Stimulated activated CD8-positive, alpha-beta memory T cell treated with anti-CD3 and anti-CD28 coated beads, Interleukin-4, amount 100 ng/mL, for 4 hours (primary cell): ENCODE measurements at places on chromosomes 11 and 22.

- DNase-seq: no peak
Observed at GRCh38 chr11:120546312-120547205, 35.0 kb downstream of the GRIK4 start.

DNA sequence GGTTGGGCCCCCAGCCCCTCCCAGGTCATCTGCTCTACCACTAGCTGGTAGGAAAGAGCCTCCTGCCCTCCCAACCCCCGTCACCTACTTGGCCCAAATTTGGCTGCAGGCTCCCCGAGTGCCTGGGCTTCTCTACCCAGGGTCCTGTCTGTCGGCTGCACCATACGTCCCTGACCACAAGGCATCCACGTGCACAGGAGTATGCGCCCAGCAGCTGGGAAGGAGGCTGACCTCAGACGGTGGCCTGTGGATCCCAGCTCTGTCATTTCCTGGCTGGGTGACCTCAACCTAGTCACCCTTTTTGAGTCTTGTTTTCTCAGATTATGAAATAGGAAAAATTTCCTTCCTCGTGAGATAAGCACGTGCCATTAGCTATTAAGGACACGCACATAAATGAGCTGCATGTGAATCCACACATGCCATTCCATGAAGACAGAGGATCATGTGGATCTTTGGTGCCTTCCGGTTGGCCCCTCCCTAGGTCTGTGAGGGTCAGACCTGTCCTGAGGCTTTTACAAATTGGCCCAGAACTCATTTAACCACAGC lies 13.7 kb downstream of the CYB561A3 start:
- DNase-seq: no peak

DNA sequence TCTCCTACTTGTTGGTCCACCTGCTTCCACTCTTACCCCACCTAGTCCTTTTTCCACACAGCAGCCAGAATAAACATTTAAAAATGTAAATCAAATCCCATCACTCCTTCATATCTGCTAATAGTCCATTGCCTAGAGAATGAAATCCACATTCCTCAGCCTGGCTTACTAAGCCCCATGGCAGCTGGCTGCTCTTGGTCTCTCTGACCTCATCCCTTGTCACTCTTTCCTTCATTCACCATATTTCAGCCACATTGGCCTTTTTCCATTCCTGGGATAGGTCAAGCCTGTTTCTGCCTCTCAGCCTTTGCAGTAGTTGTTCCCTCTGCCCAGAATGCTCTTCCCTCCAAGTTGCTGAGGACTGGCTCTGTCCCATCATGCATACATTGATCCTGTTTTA lies 512.8 kb downstream of the INSC start:
- DNase-seq: no peak

DNA sequence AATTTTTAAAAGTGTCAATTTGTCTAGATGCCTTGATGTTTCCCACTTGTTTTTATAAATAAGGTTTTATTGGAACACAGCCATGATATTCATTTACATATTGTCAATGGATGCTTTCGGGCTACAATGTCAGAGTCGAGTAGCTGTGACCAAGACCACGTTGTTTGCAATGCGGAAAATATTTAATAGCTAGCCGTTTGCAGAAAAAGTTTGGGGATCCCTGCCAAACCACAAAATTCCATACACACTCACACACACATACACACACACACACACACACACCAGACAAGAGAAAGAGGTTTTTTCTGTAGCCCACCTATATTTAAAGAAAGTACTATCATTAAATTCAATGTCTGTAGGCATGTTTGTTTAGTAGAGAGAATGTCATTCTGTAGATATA lies 58.3 kb downstream of the TYR start:
- DNase-seq: no peak

DNA sequence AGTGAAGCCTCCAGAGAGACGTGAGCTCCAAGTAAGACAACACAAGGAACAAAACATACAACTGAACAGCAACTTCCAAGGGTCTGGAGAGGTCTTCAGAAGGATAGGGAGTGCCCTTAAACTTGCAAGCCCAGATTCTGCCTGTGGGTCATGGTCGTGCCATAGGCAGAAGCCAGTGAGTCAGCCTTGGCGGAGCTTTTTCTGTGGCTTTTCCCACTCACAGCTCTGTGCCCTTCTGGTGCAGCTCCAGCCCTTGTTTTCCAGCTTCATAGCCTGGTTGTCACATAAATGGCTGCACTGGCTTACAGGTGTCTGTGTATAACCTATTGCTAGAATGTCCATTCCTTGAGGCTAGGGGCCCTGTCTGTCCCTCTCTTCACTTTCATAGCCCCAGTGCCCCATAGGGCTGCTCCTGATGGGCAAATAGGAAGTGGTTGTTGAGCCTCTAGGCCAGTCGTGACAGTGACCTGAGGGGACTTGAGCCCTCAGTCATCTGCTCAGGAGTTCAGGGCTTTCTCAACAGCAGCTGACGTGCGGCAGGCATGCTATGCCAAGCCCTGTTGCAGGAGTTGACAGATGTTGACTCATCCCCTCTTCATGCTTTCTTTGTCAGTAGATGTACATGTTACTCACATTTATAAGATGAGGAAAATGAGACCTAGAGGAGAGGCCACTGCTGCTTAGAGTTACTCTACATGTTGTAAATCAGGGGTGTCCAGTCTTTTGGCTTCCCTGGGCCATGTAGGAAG lies 7.4 kb downstream of the MED15 start:
- no peak for DNase-seq

DNA sequence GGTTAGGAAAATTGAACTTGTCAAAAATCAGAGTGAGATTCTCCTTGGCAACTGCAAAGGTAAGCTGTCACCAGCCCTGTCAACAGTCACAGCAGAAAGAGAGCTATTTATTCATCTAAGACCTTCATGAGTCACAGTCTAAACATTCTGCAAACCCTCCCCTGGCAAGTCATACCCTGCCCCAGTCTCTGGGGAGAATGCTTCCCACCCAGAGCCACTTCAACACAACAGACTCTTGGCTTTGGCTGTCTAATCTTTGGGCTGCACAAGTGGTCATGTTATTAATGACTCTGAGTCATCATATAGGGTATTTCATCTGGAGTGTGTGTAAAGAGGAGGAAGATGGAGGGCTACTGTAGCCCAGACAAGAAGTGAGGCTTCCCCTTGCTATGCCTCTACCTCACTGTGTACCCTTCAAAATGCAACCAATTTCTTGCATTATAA lies 153.4 kb downstream of the CCDC34 start:
- no peak for DNase-seq

DNA sequence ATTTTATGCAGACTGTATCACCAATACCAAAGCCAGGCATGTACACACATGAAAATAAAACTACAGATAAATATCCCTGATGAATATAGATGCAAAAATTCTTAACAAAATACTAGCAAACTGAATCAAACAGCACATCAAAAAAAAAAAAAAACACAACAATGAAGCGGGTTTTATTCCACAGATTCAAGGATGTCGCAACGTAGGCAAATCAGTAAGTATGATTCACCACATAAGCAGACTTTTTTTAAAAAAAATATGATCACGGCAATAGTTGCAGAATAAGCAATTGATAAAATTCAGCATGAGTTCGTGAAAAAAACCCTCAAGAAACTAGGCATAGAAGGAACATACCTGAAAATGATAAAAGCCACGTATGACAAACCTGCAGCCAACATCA lies 21.3 kb downstream of the OR51F1 start:
- DNase-seq: no peak

DNA sequence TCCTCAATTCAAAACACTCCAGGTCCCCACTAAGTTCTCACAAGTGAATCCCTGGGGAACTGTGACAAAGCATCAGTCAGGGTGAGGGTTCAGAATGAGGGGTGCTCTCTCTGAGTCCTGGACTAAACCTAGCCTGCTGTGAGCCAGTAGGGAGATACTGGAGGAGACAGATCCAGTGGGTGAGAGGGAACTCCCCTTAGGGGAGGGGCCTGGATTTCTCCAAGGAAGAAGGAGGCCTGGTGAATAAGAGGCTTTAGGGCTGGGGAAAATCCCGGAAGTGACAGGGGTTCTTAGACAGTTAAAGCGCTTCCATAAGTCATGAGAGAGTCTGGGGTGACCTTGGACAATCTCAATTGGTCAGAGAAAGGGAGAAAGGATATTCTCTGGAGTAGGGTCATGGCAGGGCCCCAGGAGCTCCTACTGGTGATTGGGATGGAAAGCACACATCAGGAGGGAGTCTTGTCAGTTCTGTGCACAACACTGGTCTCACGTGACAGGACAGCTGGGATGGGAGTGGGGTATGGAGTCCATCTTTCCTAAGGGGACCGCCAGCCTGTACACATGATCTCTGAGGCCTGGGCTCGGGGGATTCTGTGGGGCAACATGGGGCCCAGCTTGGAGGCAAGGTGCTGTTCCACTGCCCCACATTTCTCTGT lies 1.5 kb downstream of the TBC1D10A start:
- DNase-seq: no peak

DNA sequence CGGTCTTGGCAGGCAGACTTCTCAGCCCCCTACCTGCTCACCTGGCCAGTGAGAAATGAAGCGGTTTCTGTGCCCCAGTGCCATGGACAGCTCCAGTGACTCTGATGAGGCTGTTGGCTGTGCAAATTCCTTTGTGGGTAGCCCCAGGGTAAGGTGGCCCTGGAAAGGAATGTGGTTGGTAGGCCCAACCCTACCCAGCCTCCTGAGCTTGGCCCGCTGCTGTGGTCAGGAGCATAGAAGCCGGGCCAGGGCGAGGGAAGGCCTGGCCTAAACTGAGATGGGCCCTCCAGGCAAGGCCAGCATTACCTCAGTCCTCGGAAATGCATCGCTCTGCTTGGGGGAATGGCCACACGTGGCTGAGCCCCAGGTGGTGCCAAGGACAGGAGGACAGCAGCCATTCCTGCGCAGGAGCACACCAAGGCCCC lies 16.9 kb downstream of the DAGLA start:
- no peak for DNase-seq
